ENCODE measurements at places on chromosomes 6 and 20.
A peak's percentile ranks its signal among the peaks of the same experiment; 100 is the strongest.

GRCh38 chr6:35489995-35490791 lies 6.7 kb downstream of the TEAD3 start:
- DNase-seq, result no peak

DNA sequence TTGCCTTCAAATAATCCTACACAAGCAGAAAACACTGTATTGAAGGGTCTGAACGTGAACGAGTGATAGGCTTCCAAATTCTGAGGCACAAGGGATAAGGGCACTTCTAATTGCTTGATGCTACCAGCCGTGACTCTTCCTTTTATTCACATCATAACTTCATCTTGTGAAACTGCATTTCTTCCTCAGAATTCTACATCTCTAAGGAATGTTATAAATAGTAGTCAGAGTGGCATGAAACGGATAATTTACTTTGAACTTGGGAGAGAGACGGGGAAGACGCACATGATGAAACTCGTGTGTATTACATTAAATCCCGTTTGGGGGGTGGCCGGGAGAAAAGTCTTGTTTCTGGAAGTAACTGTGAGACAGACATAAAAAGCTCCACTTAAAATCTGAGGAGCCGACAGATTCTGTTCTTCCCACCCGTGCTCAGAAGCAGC lies 754 bp downstream of the HDDC2 start:
- no peak for DNase-seq

DNA sequence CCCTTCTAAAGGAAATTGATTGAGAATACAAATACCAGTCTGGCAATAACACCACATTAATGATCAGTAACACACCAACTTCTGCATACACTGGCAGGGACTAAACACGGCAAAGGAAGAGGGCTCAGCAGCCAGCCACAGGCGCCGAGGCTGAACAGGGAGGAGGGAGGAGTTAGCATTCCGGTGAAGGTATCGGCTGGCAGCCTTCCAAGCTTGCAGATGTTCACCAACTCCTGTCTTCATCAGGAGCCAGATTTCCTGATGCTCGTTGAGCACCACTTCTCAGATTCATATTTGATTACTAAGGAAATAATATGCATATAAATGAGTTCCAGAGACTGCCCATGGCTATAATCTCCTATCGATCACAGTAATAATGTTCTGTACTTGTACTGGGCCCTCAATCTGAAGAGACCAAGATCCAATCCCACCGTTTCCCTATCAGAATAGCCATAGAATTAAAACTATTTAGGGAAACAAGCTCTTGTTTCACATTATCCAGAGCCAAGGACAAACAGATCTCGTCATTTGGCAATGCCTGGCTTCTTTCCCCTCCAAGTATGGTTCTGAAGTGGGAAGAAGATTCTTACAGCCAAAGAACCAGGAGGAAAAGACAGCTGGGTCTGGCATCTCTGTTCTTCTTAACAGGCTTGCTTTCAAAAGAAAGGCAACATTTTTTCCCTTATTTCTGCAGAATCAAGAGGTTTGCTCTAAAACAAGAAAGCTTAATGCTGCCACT lies 42.2 kb downstream of the GFOD1 start:
- DNase-seq, result no peak

DNA sequence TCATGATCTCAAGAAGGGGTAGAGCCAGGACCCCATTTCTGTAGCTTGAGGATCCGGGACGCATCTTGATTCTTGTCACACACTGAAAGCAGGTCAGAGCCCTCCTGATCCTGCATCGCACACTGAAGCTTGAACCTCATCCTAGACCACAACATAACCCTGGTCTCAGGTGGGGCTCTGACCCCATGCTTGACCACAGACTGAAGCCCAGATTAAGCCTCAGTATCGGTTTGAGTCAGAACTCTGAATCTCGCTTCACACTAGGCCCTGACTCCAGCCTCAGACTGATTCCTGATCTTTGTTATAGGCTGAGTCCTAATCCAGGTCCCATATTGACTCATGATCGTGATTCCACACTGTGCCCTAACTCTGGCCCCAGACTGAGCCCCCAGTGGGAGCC lies 8.5 kb upstream of the RSPO4 start:
- DNase-seq, result no peak

DNA sequence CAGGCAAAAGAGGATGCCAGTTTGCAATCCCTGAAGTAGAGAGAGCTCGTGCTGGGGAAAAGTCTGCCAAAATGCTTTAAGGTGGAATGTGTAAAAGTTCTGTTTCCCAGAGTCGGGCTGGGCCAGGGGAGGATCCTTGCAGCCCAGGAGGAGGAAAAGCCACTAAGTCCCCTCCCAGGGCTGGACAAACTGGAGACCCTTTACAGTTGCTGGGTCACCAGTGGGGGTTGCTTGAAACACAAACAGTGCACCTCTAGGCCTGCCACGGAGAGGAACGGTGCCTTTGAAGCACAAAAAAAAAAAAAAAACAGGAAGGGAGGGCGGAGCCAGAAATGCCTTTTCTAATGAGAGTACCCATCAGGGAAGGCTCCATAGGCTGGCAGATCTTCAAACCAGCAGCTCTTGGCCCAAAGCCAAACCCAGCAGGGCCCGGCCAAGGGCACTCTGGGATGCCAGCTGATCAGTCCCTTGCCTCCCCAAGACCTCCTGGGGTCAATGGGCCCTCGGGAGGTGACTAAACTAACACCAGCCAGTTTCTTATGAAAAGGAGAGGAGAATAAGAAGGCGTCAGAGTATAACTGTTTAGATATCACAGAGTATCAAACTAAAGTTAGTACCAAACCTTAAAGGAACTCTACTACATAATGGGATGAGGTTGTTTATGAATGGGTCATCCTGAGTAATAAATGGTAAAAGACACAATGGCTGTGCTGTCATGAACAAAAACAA lies 23.7 kb downstream of the HLA-A start:
- DNase-seq, result peak; percentile 72

DNA sequence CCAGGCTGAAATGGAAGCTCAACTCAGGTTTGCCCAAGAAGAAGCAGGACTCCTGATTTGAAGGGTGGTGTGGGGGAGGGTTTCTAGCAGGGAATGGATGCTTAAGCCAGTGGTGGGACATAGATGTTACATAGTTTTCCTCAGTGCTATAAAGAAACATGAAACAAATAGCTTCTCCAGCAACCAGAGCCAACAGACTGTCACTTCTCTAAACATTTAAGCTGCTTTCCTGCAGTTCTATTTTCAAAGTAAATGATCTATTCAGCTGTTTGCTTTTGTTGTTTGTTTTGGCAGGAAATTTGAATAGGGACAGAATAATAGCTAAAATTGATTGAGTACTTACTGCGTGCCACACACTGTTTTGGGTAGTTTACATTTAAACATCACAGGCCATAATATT lies 169.0 kb downstream of the UST start:
- no peak for DNase-seq

GRCh38 chr6:139570166-139570565 lies 195.7 kb upstream of the CITED2 start:
- no peak for DNase-seq

GRCh38 chr6:27812078-27812804 lies 100.0 kb downstream of the OR2B2 start:
- no peak for DNase-seq

DNA sequence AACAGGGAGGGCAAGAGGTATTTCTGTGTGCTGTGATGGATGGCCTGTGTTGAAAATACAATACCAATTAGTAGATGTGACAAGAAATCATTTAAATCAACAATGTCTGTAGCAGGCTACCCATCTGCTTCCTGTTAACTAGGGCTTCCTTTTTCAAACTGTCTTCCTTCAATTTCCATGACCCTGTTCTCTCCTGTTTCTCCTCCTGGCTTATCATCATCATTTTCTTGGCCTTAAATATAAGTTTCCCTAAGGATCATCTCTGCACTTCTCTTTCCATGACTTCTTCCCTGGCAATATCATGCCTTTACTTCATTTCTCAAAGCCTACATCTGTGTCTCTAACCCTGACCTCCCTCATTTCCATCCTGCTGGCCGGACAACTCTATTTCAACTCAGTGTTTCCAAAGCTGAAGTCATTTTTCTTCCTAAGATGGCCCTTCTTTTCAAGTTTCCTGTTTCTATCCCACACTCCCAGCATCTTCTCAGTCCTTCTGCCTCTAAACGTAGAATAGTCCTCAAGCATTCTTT lies 18.2 kb downstream of the ZC2HC1B start:
- DNase-seq, result no peak

GRCh38 chr6:110282412-110282811 lies 75.7 kb downstream of the METTL24 start:
- DNase-seq, result no peak

DNA sequence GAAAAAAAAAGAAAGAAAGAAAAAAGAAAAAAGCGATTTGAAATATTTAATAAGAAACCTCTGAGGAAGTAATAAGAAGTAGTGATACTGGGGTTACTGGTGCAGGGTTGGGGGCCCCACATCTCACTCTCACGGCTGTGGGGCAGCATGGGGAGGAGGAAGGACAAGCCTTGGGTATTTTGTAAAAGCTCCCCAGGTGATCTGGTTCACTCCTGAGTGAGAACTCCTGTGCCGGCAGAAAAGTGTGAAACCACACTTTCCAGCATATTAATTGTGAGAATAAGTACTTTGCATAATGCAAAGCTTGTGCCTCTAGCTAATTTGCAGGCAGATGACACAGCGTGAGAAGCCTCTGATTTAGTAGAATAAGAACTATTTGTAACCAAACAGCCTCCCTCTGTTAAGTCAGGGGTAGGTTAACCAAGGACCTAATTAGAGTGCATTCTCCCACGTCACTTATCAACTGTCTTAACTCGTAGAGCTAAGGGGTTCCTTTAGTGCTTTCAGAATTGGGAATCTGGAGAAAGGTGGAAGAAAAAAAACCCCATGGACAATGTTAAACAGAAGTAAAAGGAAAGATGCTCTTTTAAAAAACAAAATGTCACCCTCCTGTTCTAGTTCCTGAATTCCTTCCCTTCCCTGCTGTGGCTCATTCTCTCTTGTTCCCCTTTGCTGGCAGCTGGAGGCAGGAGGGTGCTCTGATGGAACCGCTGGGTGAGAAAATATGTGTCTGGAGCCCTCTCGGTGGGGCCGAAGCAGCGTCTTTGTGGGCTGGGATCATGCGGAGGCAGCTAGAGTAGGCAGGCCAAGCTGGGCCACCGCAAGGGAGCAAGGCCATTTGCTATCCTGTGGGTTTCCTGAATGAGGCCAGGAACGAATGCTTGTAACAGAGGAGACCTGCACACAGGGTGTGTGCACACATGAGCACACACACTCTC lies 108.7 kb downstream of the FYN start:
- no peak for DNase-seq

- no peak for DNase-seq
Measured at GRCh38 chr20:31569163-31570020, 35.7 kb upstream of the ID1 start.

DNA sequence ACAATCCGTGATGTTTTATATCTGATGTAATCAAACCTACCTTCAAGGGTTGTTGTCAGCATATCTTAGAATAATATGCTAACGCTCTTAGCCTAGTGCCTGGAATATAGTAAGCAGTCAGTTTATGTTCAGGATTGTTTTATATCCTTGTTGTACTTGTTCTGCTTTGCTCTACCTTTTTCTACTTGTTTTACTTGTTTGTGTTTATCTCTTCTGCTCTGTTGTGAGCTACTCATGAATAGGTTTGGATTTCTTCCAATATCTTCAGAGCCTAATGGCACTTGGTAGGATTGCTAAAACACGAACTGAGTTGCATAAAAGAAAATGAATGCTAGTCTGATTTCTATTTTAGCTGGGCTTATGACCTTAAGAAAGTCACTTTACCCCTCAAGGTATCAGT lies 40.1 kb downstream of the DNAH8 start:
- DNase-seq, result no peak

GRCh38 chr6:69063401-69063800 lies 428.3 kb downstream of the ADGRB3 start:
- DNase-seq, result no peak

GRCh38 chr6:104256646-104257045 lies 603.1 kb downstream of the HACE1 start:
- DNase-seq, result no peak

GRCh38 chr6:161242113-161242512 lies 31.7 kb downstream of the AGPAT4 start:
- DNase-seq, result no peak

GRCh38 chr6:133504761-133505160 lies 263.6 kb downstream of the EYA4 start:
- no peak for DNase-seq

DNA sequence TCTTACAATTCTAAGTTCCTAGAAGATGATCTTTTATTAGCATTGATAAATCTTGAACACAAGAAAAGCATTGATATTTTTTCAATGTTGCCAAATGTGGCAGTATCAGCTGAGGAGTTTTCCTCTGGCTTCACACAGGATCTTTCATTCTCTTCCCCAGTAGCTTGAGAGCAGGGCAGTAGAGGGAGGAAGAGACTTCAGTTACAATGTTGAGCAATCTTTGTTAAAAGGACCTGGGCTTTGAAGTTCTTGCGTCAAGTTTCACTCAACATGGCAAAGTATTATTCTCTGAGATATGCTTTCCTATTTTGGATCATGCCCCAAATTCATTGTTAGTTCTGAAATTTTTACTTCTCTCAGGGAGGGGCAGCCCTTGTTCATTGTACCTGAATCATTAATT lies 238.0 kb downstream of the COL12A1 start:
- DNase-seq, result no peak

GRCh38 chr20:12715991-12716680 lies 292.6 kb upstream of the SPTLC3 start:
- no peak for DNase-seq

DNA sequence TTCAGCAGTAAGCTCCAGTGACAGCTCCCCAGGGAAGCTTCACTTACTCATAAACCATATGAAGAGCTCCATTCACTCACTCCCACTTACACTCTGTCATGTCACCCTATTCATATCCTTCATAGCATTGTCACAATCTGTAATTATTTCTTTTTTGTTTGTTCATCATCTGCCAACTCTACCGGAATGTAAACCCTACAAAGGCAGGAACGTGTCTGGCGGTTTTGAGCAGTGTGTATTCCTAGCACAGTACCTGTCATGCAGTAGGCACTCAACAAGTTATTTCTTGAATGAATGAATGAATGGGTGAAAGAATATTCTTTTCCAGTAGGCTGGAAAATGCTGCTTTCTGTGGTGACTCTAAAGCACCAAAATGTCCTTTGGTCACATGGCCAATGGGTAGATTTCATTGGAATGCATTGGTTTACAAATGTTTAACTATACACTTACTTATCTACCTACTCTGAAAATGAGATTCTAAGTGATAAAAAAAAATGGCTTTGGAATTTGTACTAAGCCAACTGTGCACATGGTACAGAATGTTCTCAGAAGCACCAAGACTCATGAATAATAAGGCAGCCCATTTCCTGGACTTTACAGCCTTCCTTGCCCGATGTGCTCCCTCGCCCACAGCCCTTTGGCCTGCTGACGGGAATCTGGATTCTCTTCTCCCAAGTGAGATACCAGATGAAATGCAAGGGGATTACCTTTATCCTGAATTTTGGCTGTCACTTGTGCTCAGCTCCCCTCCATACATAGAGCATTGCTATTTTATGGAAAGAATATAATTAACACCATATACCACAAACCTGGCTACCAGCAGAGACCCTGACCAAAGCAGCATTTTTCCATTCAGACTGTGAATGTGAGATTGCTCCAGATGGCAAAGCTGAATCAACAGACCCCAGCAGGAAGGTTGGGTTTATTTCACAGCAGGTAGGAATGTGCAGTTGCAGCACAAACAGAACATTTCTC lies 273.3 kb downstream of the ALDH8A1 start:
- DNase-seq, result no peak

Data from inflammatory macrophage (primary cell).